ENCODE measurements at places on chromosomes 6 and 20. TPM values are rescaled to one million over a fixed set of nuclear protein-coding genes. Genes with fewer than 3 reads are reported as not detected.

PTCHD4 gene
- total RNA-seq = not detected

MED20 gene
- total RNA-seq = 21.6 TPM

LY6G6D gene
- not detected for total RNA-seq

SLC35A1 gene
- 9.9 TPM for total RNA-seq

CAGE1 gene
- 0.07 TPM for total RNA-seq

DEFB113 gene
- total RNA-seq = not detected

PACRG gene
- not detected for total RNA-seq

GFRA4 gene
- total RNA-seq = not detected

TRIM26 gene
- 48.4 TPM for total RNA-seq

OXT gene
- not detected for total RNA-seq

SASH1 gene
- total RNA-seq = 0.46 TPM

MEP1A gene
- total RNA-seq = not detected

DNA sequence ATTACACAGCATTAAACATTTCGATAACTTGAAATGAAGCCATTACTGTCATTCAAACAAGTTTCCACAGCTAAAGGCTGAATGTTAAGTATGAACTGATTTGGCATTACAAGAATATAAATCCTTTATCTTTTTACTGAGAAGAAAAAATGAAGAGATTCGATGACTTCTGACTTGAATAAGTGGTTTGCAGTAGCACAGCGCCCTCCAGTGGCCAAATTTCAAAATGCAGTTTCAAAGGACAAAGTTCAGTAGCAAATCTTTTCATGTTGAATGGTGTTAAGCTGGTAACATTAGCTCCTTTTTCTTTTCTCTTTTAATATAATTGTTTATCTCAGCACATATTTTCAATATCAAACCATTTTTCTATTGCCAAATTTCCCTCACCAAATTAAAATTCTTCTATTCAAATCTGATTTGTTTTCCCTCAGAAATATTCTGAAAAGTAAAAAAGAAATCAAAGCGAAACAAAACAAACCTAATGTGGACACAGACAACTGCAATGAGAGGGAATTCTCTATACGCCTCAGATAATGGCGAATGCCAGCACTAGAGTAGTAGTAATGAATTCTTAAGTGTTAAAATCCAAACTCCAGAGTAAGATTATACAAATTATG, 145.7 kb downstream of the BTBD9 start:
- no peaks in the 10 kb centered on the region for H3K36me3 ChIP-seq
- peaks cover 7% of the 10 kb centered on the region for H3K4me1 ChIP-seq
- DNase-seq = peak; percentile 89
- H3K27ac ChIP-seq = no peak overlapping the region
- H3K27me3 ChIP-seq = no peaks in the 10 kb centered on the region
- no peak overlapping the region for H3K4me3 ChIP-seq

DNA sequence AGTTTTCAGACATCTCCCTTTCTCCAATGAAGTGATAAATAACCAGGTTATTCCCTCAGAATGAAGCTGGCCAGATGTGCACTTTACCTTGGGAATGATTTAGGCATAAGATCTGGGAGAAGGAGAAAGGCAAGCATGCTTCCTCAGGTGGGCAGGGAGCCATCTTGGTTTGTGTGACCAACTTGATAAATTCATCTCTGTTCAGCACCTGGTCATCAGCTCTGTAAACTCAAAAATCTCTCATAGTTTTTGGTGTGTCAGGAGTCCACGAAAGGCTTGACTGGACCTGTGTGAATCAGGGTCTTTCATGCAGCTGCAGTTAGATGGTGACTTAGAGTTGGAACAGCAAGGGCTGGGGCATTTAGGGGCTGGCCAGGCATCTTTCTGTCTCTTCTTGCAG, 24.5 kb downstream of the ENPP1 start:
- no peaks in the 10 kb centered on the region for H3K4me1 ChIP-seq
- H3K36me3 ChIP-seq = no peaks in the 10 kb centered on the region
- no peak for DNase-seq
- no peak overlapping the region for H3K27ac ChIP-seq
- peaks cover 18% of the 10 kb centered on the region for H3K27me3 ChIP-seq
- H3K4me3 ChIP-seq = no peak overlapping the region

DNA sequence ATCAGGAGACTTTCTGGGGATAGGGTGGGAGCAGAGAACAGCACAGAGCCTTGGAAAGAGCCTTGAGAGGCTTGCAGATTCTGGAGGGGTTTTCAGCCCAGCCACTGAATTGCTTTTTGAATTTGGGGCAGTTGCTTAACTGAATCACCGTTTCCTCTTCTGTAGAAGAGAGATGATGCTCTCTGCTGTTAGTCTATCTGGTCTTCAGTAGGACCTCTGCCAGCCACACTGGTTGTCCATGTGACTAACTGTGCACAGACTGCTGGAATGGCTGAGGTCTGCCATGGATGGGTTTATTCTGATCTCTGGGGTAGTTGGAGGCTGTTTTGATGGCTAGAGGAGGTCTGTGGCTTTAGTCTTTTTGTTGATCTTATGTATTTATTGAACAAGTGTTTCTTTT, 21.4 kb upstream of the PRDM1 start:
- H3K27ac ChIP-seq = no peak overlapping the region
- H3K4me1 ChIP-seq = no peaks in the 10 kb centered on the region
- H3K4me3 ChIP-seq = no peak overlapping the region
- no peaks in the 10 kb centered on the region for H3K36me3 ChIP-seq

DNA sequence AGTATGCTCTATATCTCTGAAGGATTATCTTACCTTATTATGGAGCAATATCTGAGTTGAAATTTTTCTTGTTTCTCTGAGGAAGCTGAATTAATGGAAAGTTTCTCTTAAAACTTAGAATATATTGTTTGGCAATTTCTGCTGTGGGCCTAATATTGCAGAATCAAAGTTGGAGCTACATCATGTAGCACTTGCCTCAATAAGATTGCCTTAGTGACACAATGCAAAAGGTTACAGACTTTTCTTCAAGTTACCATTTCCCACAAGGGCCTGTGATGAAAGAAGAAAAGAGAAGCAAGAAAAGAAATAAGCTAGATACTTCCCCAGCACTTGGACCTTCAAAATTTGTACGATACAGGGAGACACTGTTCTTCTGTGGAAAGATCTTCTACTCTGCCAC, 151.2 kb downstream of the SOBP start:
- H3K4me3 ChIP-seq = no peak overlapping the region
- H3K36me3 ChIP-seq = no peaks in the 10 kb centered on the region
- DNase-seq = no peak
- H3K4me1 ChIP-seq = no peaks in the 10 kb centered on the region

- H3K27me3 ChIP-seq = no peaks in the 10 kb centered on the region
- H3K27ac ChIP-seq = no peak overlapping the region
- no peak overlapping the region for H3K4me3 ChIP-seq
Observed at GRCh38 chr6:54579011-54579410, 267.6 kb upstream of the FAM83B start.

GRCh38 chr20:33732166-33732970, 572 bp downstream of the ZNF341 start:
- peak overlapping the region; percentile 75 for H3K4me3 ChIP-seq
- H3K27me3 ChIP-seq = no peaks in the 10 kb centered on the region
- peaks cover 12% of the 10 kb centered on the region for H3K36me3 ChIP-seq
- peak; percentile 87 for DNase-seq
- peak overlapping the region; percentile 71 for H3K27ac ChIP-seq
- H3K4me1 ChIP-seq = peaks cover 21% of the 10 kb centered on the region

- no peaks in the 10 kb centered on the region for H3K36me3 ChIP-seq
- peak; percentile 2 for DNase-seq
- no peak overlapping the region for H3K4me3 ChIP-seq
- peaks cover 10% of the 10 kb centered on the region for H3K4me1 ChIP-seq
- no peak overlapping the region for H3K27ac ChIP-seq
- H3K27me3 ChIP-seq = no peaks in the 10 kb centered on the region
Observed at GRCh38 chr20:25061821-25062530, 4.0 kb upstream of the ACSS1 start.

- H3K27me3 ChIP-seq = no peaks in the 10 kb centered on the region
- no peaks in the 10 kb centered on the region for H3K4me1 ChIP-seq
- no peak overlapping the region for H3K4me3 ChIP-seq
- no peak overlapping the region for H3K27ac ChIP-seq
- no peak for DNase-seq
- H3K36me3 ChIP-seq = no peaks in the 10 kb centered on the region
Observed at GRCh38 chr6:20092071-20092566, 120.2 kb downstream of the MBOAT1 start.

- no peak overlapping the region for H3K4me3 ChIP-seq
- no peaks in the 10 kb centered on the region for H3K27me3 ChIP-seq
- H3K4me1 ChIP-seq = no peaks in the 10 kb centered on the region
- H3K27ac ChIP-seq = no peak overlapping the region
Observed at GRCh38 chr20:62843656-62844055, 18.0 kb downstream of the TCFL5 start.

- H3K27me3 ChIP-seq = no peaks in the 10 kb centered on the region
- no peak overlapping the region for H3K27ac ChIP-seq
- H3K4me3 ChIP-seq = no peak overlapping the region
- no peaks in the 10 kb centered on the region for H3K36me3 ChIP-seq
- DNase-seq = no peak
- no peaks in the 10 kb centered on the region for H3K4me1 ChIP-seq
Observed at GRCh38 chr6:72699159-72699558, 77.3 kb downstream of the KCNQ5 start.

GRCh38 chr6:8705435-8706020, 270.2 kb upstream of the SLC35B3 start:
- H3K27ac ChIP-seq = no peak overlapping the region
- no peaks in the 10 kb centered on the region for H3K36me3 ChIP-seq
- no peaks in the 10 kb centered on the region for H3K27me3 ChIP-seq
- no peak for DNase-seq
- H3K4me3 ChIP-seq = no peak overlapping the region
- no peaks in the 10 kb centered on the region for H3K4me1 ChIP-seq

DNA sequence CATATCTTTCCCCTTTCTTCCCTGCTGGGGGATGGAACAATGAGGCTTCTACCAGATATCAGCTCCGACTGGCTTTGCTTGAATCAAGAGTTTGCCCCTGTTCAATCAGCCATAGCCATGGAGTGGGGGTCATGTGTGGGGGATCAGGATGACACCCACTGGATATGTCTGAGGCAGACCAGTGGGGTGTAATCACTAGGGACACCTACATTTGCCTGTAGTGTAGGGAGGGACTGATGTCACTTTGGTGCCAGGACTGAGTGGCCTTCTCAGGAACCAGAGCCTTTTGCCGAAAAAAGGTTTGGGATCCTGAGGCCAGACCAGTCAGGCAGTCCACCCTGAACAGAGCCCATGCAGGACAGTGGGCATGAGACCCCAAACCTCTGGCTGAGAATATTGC, 1.0 kb downstream of the ITPA start:
- H3K4me1 ChIP-seq = peaks cover 10% of the 10 kb centered on the region
- peaks cover 15% of the 10 kb centered on the region for H3K36me3 ChIP-seq
- no peaks in the 10 kb centered on the region for H3K27me3 ChIP-seq

GRCh38 chr20:36804425-36804824, 30.9 kb upstream of the DSN1 start:
- H3K27ac ChIP-seq = no peak overlapping the region
- H3K4me3 ChIP-seq = no peak overlapping the region
- H3K36me3 ChIP-seq = no peaks in the 10 kb centered on the region
- no peaks in the 10 kb centered on the region for H3K27me3 ChIP-seq
- DNase-seq = no peak
- H3K4me1 ChIP-seq = no peaks in the 10 kb centered on the region

- H3K4me3 ChIP-seq = no peak overlapping the region
- peaks cover 27% of the 10 kb centered on the region for H3K4me1 ChIP-seq
- H3K27ac ChIP-seq = peak overlapping the region; percentile 77
- peaks cover 17% of the 10 kb centered on the region for H3K27me3 ChIP-seq
- no peak for DNase-seq
Observed at GRCh38 chr6:112154711-112155110, 67.3 kb downstream of the FAM229B start.

DNA sequence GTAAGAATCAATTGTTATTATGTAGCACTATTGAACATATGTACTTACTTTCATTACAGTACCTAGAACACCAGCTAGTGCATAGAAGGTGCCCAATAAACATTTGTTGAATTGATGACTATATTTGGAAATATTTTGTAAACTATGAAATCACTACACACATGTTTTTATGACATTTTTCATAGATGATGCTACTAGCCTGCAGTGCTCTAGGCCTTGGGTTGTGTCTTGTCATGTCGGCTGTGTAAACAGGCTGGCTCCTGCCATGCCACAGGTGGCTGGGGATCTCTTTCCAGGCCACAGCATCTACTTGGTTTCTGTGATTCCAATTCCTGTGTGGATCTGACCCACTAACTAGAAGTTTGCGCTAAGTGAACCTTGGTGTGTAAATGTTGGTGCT, 43.3 kb upstream of the EDN1 start:
- peaks cover 9% of the 10 kb centered on the region for H3K4me1 ChIP-seq
- H3K36me3 ChIP-seq = no peaks in the 10 kb centered on the region
- H3K27ac ChIP-seq = no peak overlapping the region
- H3K27me3 ChIP-seq = peaks cover 12% of the 10 kb centered on the region

DNA sequence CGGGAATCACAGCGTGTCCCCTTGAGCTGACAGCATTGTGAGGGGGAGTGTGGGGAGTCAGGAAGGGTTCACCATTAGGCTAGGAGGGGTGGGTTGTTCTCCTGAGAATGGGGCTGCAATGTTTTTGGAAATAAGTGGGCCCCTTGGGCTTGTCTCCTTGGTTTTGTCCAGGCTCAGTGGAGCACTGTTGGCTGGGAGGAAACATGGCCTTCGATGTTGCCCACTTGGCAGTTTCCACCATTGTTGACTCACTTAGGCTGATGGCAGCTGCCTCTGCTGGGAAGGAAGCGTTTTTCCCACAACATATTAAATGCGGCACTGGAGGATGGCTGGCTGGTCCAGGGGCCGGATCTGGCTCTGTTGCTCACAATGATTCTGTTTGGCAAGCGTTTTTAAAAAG, 512.1 kb downstream of the QKI start:
- peaks cover 2% of the 10 kb centered on the region for H3K27me3 ChIP-seq
- H3K4me1 ChIP-seq = no peaks in the 10 kb centered on the region
- DNase-seq = no peak
- H3K27ac ChIP-seq = no peak overlapping the region
- no peaks in the 10 kb centered on the region for H3K36me3 ChIP-seq
- H3K4me3 ChIP-seq = no peak overlapping the region

GRCh38 chr20:58660855-58661597, 9.9 kb downstream of the STX16 start:
- H3K4me3 ChIP-seq = peak overlapping the region; percentile 68
- H3K27ac ChIP-seq = peak overlapping the region; percentile 96
- DNase-seq = peak; percentile 62
- peaks cover 45% of the 10 kb centered on the region for H3K36me3 ChIP-seq
- H3K27me3 ChIP-seq = no peaks in the 10 kb centered on the region

DNA sequence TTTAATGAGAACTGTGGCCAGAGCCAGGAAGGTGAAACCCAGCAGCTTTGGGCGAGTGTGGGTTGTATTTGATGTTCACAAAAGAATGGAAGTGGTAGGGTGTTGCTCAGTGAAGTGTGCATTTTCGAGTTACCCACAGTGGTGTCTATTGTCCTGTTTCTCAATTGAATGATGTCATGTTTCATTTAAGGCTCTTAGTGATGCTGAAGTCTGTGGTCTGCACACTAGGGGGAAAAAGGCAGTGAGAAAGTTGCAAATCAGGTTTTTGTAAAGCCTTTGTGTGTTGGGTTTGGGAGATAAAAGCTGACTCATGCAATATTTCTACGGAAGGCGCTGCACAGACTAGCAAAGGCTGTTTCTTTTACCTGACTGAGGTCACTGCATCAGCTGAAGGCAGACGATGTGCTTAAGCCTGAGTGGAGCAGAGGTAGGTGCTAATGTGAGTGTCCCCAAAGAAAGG, 121.1 kb downstream of the PLEKHG1 start:
- DNase-seq = peak; percentile 19
- peaks cover 11% of the 10 kb centered on the region for H3K27me3 ChIP-seq
- no peak overlapping the region for H3K27ac ChIP-seq
- H3K4me1 ChIP-seq = peaks cover 16% of the 10 kb centered on the region

GRCh38 chr6:75334266-75335040, 49.9 kb upstream of the TMEM30A start:
- DNase-seq = no peak
- H3K4me1 ChIP-seq = no peaks in the 10 kb centered on the region
- H3K27me3 ChIP-seq = peaks cover 2% of the 10 kb centered on the region
- H3K4me3 ChIP-seq = no peak overlapping the region
- H3K27ac ChIP-seq = no peak overlapping the region
